ENCODE measurements at places on chromosomes 6 and 20.

DNA sequence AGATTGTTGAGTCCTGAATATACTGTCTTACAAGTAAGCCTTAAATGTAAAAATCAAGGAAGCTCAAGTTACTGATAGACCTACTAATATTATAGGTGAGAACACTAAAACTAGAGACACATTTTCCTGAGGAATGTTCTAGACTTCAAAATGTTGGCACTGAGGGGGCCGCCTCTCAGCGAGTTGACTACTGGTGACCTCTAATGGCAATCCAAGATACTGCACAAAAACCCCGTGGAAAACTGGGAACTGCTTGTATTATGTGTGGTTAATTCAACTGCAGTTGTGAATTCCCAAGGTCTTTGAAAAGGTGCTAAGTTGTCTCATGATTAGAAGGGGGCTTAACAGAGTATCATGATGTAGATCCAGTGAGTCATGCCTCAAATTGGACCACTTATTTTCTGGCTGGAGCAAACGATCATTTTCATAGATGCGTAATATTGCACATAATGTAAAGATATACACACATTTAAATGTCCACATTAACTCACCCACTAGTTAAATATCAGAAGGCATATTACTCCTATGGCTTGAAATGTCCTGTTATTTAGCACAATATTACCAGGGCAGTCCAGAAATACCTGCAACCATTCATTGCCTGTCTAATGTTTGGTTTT lies 336.2 kb downstream of the FOXA2 start:
- no peak for DNase-seq

DNA sequence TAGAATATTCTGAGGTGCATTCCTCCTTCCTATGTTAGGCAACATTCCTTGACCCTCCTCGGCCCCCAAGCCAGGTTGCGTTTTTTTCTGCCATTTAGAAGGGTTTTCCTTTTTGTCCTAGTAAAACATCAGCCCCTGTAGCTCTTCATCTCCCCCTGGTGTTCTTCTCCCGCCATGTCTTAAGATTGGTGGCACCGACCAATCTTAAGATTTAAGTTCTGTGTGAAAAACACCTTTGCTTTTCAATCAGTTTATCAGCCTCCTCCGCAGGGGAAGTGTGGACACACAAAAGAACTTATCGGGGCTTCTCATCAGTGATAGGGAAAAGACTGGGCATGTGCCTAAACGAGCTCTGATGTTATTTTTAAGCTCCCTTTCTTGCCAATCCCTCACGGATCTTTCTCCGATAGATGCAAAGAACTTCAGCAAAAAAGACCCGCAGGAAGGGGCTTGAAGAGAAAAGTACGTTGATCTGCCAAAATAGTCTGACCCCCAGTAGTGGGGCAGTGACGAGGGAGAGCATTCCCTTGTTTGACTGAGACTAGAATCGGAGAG lies 719 bp upstream of the EDN1 start:
- no peak for DNase-seq

GRCh38 chr6:43444036-43444435 lies 11.3 kb downstream of the DLK2 start:
- DNase-seq, result no peak

DNA sequence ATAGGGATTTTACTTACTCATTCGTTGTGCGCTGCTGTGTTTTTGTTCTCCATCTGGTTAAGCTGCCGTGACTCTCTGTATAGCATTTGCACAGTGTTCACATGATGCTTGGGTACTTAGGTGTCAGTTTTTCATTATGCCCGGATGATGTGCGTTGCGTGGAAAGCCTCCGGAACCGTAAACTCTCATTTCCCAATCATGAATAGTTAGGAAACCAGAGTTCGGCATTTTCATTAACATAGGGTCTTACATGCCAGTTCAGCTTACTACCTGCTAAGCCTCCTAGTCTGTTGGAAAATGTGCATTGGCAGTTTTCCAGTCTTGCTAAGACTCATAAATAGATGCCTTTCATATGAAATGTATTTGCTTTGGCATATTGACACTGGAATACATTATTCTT lies 483.4 kb upstream of the FLRT3 start:
- no peak for DNase-seq

DNA sequence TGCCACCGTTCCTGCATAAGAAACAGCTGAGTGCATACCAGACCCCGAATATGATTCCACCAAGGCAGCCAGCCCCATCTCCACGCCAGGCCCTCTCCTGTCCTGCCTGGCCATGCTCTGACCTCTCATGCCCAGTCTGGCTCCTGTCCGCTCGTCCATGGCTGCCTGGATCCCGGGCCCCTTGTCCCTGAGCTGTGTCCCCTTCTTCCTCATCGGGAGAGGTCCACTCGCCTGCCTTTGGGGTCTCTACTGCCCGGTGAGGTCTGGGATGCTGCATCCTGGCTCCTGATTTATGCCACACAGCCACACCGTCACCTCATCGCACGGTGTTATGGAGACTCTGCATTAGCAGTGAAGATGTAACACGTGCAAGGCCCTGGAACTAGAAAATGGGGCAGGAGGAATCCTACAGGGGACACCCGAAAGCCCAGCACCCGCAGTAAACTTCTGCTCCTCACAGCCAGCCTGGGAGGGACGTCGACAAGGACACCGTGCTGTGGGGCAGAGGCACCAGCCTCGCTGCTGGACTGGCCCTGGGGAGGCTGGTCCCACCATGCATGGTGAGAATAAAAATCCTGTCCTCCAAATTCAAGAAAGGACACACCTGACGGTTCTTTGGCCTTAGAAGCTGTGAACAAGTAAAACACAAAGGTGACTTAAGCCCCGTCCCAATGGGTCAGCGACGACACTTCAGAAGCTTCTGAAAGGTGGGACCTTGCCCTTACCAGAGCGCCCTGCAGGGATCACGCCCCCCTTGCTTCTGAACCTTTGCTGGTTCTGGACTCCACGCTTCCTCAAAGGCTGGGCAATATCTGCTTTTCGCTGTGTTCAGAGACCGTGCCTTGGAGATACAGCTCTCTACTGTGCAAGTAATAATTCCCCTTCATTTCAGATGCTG lies 103.0 kb downstream of the DLL1 start:
- DNase-seq, result no peak
